ENCODE measurements at places on chromosomes 3 and 15.

DNA sequence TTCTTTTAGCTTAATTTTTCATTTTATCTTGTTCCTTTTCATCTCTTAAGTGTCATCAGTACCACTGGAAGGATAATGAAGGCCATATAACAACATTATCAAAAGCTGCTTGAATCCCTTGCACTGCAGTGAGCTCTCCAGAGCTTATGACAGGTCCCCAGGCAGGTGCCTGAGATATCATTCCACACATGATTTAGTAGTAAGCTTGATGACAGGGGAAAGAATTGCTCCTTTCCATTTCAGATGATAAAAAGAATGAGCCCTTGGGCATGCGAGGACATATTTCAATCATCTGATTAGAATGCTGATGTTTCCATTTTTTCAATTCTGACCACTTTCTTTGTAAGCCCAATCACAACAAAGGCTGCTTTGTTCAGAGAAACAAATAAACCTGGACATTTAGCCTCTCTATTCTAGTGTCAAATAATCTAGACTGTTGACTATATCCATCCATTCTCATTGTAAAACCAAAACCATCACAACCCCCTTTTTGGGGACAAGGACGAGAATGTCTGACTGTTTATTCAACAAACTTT, 567.8 kb downstream of the IGSF11 start:
- DNase-seq = no peak

- no peak for DNase-seq
Measured at GRCh38 chr15:39692356-39693327, 90.0 kb downstream of the FSIP1 start.

GRCh38 chr3:51353691-51354090, 31.4 kb upstream of the MANF start:
- no peak for DNase-seq

GRCh38 chr15:67062369-67062985, 2.9 kb upstream of the SMAD3 start:
- no peak for DNase-seq

DNA sequence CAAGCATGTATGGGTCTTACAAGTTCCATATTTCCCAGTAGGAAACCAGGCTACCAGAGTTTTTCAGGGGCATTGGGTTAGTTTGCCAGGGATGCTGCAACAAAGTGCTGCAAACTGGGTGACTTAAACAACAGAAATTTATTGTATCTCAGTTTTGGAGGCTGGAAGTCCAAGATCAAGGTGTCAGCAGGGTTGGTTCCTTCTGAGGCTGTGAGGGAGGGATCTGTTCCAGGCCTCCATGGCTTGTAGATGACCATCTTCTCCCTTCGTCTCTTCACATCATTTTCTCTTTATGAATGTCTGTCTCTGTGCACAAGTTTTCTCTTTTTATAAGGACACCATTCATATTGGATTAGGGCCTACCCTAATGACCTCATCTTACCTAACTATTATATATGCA, 114.7 kb downstream of the LRRC28 start:
- DNase-seq = no peak
